ENCODE measurements at places on chromosomes 3 and 15.

GRCh38 chr15:71678191-71678590 is 132.2 kb upstream of the NR2E3 start:
- no peak for DNase-seq

- DNase-seq: no peak
These were observed 23.1 kb downstream of the STIMATE start for GRCh38 chr3:52874160-52874701.

DNA sequence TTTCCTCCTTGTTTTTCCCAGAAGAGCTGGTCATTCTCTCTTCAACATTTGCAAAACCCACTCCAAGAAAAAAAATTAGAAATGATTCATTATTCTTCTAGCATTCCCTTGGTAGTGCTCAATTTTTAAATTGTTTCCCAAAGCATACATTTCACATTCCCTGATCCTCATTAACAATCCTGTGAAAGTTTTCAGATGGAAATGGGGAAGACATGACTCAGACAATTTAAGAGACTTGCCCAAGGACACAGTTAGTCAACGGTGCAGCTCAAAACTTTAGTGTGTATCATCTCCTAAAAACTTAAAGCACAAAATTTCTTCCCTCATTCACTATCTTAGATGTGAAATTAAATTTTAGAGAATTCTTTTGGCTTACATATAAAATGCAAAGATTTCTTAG is 17.1 kb upstream of the ABI3BP start:
- DNase-seq: no peak

DNA sequence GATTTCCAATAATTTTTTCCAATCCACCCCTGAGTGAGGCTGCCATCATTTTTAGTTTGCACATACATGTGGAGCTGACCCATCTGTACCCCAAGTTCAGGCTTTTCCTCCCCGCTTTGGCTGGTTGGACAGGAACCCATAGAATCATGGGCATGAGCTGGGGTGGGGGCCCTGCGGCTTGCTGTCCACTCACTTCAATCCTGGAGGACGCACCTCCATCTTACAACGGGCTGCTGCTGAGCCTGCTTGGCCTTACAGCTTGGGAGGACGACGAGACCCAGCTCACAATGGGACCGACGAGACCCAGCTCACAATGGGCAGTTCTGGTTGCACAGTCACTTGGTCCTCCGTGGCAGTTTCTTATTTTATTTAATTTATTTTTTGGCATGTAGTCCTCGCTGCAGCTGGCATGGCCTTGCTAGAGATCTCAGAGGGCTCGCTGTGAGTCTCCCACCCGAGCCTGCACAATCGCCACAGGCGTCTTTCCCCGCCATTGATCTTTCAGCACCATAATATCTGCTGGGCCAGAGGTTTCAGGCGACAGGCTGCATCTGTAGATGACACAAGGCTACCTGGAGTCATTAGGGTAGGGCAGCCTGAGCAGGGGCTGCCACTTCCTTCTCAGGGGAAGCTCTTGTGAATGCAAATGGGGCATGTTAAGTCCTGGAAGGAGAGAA is 19.6 kb upstream of the EPHB3 start:
- no peak for DNase-seq

DNA sequence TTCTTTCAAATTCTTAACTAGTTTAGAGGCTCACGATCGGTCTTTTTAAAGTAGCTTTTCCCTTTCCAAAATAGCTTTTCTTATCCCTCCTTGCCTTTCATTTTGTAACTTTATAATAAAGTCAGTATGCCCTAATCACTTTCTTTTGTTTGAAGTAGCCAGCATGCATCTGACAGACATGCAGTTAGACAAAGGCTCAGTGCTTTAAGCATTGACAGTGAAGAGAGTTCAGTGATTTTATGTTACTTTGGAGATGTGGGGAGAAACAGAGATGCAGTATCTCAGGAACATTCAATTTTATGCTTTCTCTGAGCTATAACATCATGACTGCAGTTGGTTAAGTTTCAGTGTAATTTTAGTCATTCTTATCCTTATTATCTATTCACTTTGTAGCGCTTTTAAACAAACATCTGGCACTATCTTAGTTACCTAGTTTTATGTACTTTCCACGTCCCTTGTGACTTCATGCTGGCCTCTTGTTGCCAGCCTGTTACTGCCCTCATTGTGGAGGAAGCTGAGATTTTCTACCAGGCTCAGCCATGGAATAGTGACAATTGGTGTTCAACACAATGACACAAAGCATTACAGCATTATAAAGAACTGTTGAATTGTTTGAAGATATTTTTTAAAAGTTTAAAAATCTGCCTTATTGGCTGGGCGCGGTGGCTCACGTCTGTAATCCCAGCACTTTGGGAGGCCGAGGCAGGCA is 90.3 kb downstream of the AKAP13 start:
- no peak for DNase-seq

DNA sequence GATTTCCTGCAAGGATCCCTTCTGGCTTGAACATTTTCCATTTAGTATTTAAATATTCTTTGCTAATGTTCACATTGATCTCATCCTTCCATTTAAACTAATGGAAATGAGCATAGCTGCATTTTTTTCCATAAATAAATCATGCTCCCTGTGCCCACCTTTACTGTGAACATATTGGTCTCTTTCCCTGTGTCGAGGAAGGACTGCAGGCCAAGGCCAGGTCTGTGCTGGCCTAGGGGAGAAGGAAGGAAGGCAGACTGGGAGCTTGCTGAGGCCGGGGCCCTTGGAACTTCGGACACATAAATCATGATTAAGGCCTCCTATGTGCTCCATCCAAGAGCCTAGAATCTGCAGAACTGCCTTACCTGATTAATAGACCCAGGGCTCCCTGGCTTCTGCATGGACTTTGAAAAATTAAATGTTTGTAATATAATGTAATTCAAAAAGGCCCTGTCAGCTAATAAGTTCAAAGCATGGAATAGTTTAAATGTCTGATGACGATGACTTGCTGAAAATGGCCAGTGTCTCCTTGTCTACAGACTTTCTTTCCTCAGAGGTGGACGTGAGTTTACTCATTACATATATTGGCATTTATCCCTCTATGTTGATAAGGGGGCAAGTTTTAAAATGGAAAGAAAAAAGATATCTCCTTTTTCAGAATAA is 175.9 kb downstream of the FEZF2 start:
- DNase-seq: no peak

DNA sequence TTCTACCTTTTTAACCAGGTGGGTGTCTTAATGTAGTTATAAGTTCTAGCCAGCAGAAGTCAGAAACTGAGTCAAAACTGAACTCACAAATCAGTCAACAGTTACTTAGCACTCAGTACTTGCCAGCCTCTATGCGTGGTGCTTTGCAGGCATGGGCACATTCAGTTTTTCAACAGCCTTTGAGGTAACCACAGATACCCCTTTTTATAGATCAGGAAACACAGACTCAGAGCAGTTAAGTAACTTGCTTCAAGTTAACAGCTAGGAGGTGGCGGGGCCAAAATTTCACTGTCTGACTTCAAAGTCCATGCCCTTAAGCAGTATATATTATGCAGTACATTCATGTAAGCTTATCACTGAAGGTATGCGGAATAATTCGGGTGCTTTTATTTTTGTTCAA is 139.4 kb downstream of the FHIT start:
- DNase-seq: peak; percentile 9

DNA sequence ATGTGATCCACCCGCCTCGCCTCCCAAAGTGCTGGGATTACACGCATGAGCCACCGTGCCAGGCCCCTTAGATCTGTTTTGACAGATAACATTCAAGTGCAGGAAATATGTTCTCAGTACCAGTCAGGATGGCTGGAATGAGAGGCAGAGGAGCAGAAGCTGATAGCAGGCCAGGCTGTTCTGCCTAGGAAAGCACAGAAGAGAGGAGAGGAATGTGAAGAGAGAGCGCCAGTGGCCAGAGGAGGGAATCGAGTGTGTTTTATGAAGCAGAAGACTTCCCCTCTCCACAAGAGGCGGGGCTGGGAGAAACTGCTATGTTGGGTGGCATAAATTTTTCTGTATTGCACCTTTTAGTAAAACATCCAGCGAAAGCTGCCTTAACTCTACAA is 32.0 kb upstream of the RYK start:
- no peak for DNase-seq

DNA sequence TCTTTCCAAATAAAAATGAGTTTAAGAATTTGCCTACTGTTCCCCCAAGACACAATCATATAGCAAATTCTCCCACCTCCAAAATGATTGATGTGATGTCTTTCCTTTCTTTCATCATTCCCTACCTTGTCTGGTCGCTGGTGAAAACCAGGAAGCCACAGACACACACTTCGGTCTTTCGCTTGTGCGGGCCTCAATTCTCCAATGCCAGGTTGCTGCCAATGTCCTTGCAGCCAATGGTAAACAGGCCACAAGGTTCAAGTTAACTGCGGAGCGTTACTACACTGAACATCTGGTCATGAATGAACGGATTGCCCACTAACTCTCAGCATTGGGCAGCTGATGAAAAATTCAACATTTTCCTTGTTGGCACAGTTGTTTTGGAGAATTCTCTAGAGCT is 192.2 kb downstream of the FOXP1 start:
- peak; percentile 23 for DNase-seq

All from stimulated activated CD4-positive, alpha-beta T cell treated with anti-CD3 and anti-CD28 coated beads, Interleukin-15, amount 100 ng/mL, for 24 hours (primary cell).